ENCODE measurements at places on chromosomes 11 and 22. TPM values are rescaled to one million over a fixed set of nuclear protein-coding genes. Genes with fewer than 3 reads are reported as not detected.

The ZBTB16 gene
- 3.6 TPM for polyA plus RNA-seq

The IGLL1 gene
- polyA plus RNA-seq: 1.8 TPM

The TCIRG1 gene
- 37.7 TPM for polyA plus RNA-seq

The TSPAN18 gene
- polyA plus RNA-seq: 69.9 TPM

The PRAME gene
- not detected for polyA plus RNA-seq

The PDE2A gene
- polyA plus RNA-seq: 9.5 TPM

The PKP3 gene
- polyA plus RNA-seq: 9.5 TPM

The GNAZ gene
- polyA plus RNA-seq: 3.6 TPM

- DNase-seq: no peak
Measured at GRCh38 chr22:39661842-39662685, 91.5 kb downstream of the CACNA1I start.

DNA sequence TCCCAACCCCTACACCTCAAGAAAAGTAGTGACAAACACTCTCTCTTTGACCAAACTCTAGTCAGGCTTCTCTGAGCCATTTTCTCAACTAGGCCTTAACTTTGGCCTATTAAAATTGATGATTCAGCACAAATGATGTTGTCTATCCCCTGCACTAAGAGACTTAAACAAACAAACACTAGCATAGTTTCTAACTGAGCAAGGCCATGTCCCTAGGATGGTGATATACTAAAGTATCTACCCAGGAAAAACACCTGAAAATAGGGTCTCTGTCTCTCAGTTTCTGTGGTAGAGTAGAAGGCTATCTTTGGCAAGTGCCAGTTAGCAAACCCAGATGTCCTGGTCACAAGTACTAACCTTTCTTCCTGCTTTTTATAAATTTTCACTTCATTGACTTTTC is 219.7 kb upstream of the ANO3 start:
- no peak for DNase-seq

GRCh38 chr22:50674130-50674500 is 1.5 kb downstream of the SHANK3 start:
- DNase-seq: no peak

GRCh38 chr11:61039916-61040315 is 62.4 kb upstream of the CD5 start:
- no peak for DNase-seq

DNA sequence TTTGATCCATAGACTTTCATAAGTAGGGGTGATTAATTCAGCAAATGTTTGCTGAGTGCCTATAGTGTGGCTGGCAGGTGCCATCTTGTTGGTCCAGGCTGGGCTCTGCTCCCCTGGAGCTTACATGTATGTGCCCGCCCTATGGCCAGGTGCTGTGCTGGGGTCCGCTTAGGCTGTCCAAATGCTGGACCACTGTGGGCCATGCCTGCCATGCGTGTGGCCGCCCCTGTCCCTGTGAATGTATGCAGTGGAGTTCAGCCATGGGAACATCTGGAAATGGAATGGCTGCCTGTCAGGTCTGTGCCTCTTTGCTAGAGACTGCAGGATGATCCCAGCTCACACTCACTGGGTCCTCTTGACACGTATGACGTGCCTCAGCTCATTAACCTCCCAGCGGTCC is 594.6 kb downstream of the TBC1D22A start:
- DNase-seq: no peak

DNA sequence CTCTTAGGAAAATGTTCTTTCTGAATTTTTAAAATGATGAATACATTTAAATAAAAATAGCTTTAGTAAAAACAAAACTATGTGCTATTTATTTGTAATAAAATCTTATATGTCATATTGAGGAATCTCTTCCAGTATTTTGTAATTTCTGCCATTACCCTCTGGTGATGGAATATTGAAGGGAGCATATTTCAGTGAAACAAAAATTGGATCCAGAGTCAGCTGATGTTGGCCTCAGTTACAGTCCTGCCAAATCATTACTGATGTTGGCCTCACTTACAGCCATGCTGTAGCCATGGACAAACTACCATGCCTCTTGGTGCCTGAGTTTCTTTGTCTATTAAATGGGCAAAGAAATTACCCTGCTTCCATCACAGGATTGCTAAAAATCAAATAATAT is 133.2 kb downstream of the SLC1A2 start:
- DNase-seq: no peak

DNA sequence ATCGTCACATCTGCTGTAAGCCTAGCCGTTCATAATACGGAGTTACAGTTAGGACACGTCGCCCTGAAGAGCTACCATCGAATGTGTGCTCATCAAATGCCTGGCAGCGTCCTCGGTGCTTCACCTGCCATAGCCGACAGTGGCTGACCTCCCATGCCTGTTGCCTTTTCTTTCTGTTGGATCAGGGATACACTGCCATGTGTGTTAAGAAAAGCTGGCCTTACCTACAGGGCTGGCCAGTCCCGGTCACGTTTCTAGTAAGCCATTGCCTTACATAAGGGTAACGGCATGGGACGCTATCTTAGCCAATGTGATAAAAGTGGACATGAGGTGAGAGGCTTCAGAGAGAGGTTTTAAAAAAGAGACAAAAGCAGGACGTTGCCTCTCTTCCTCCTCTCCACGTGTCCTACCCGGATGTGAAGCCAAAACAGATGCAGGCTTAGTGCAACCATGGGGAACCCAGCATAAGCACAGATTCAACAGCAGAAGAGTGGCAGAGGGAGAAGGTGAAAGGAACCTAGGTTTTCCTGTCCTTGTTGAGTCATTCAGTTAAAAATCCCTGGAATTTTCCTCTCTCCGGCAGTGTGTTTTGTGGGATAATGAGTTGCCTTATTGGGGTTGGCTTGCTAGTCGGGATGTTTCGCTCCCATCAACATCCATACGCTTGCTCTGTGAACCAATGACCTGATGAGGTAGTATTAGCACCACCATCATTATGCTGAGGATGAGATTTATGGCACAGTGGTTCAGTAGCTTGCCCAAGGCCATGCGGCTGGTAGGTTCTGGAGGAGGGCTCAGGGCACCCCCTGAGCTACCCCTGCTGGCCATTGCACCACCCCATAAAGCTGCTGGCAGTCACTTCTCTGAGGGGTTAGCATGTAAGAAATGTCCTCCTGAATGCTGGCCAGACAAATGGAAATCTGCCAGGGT is 67.4 kb upstream of the B3GAT1 start:
- no peak for DNase-seq

DNA sequence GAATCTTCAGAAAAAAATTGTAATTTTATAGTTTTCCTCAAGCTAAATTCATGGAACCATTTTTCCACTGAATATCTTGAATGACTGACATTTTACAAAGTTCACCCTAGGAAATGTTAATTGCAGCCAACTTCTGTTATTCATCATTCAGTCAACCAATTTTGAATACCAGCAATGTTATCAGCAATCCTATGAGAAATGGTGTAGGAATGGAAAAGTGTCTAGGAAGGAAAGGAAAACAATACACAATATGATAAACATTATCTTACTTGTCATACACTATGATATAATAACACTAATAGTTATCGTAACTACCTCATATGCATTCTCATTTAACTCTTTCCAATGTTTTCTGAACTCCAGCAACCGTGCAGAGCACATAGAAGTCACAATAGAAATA is 790.5 kb upstream of the LRRC4C start:
- no peak for DNase-seq

GRCh38 chr11:109329716-109330115 is 92.3 kb upstream of the C11orf87 start:
- no peak for DNase-seq

GRCh38 chr11:472272-472671 is 22.2 kb downstream of the PTDSS2 start:
- no peak for DNase-seq
